Activated CD4-positive, alpha-beta T cell treated with anti-CD3 and anti-CD28 coated beads for 24 hours (primary cell): ENCODE measurements at places on chromosomes 2 and 18.

- no peak for DNase-seq
These were observed 519 bp downstream of the TTL start for GRCh38 chr2:112482309-112483041.

DNA sequence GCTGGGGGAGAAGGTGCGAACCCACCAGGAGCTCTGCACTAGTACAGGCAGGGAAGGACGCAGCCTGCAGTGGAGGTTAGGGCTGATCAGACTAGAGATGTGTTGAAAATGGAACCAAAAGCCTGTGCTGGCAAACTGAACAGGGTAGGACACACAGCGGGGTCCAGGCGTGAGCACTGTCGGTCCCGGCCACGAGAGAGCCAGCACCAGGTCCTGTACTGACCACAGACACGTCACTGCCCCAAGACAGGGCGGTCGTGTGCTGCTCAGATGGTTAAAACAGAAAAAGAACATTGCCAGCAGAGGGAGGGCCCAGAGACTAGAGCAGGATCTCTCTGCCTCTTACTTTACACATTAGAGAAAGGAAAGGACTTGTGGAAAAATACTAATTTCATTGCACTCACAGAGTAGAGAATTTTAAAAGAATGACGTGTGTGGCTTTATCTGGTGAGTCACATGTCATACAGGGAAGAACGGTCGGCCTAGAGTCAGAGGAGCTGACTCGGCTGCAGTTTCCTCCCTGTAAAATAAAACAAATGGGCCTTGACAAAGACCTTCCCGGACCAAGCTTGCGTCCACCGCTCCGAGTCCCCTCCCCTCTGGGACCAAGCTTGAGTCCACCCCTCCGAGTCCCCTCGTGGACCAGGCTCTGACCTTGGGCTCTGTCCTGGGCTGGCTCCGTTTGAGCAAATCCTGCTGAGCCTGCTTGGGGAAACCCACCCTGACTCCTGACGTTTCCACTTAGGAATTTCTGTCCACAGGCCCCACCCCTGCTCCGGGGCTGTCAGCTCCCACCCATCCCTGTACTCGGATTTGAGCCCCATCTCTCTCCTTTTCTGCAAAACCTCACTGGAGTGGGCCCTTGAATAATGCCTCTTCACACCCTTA is 16.7 kb upstream of the ADI1 start:
- DNase-seq, result no peak

GRCh38 chr2:160387558-160388262 is 105.9 kb downstream of the RBMS1 start:
- no peak for DNase-seq

DNA sequence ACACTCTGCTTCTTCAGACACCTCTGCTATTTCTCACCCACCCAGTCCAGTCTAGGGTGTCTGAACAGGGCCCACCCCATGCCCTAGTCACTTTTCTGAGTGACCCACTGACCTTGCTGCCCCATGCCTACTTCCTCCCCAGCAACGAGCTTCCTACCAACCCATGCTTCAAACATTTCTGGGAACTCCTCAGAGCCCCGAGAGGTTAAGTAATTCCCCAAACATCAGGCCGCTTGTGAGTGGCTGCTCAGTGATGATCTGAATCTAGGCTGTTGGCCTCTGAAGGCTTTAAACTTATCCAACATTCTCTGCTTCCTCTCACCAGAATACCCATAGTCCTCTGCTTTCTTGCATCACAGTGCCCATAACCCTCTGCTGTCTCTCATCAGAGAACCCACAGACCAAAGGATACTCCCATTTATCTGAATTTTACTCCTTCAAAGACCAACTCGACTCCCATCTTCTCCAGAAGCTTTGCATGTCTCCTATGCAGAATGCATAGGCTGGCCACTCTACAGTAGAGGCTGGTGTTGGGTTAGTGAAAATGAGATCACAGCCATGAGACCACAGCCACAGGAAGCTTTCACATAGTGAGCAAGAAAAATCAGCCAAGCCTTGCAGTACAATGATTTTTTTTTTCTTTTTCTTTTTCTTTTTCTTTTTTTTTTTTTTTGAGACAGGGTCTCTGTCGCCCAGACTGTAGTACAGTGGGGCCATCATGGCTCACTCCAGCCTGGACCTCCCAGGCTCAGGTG is 309.5 kb upstream of the LYPD1 start:
- no peak for DNase-seq

DNA sequence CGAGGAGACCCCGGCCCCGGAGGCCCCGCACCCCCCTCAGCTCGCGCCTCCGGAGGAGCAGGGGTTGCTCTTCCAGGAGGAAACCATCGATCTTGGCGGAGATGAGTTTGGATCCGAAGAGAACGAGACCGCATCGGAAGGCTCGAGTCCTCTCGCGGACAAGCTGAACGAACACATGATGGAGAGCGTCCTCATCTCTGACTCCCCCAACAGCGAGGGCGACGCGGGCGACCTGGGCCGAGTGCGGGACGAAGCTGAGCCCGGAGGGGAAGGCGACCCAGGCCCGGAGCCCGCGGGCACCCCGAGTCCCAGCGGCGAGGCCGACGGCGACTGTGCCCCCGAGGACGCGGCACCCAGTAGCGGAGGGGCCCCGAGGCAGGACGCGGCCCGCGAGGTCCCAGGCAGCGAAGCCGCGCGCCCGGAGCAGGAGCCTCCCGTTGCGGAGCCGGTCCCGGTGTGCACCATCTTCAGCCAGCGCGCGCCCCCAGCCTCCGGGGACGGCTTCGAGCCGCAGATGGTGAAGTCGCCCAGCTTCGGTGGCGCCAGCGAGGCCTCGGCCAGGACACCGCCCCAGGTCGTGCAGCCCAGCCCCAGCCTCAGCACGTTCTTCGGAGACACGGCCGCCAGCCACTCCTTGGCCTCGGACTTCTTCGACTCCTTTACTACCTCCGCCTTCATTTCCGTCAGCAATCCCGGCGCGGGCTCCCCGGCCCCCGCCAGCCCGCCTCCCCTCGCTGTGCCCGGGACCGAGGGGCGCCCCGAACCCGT is 8.3 kb downstream of the TRAPPC12 start:
- no peak for DNase-seq

DNA sequence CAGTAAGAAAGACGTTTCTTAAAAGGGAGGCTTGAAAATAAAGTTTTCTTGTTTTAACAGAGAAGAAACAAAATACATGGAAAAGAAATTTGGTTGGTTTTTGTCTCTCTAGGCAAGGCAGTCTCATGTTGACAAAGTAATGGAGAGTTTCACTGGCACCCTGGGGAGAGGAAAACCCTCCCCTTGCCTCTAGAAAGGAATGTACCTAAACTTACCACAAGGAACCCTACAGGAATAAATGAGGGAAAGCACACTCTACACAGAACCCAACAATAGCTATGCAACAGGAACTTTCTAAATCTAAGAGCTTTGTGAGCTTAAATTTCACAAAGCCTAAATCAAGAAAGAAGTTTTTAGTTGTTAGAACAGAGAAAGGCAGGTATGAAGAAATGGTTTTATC is 37.0 kb downstream of the FIGN start:
- DNase-seq, result no peak

DNA sequence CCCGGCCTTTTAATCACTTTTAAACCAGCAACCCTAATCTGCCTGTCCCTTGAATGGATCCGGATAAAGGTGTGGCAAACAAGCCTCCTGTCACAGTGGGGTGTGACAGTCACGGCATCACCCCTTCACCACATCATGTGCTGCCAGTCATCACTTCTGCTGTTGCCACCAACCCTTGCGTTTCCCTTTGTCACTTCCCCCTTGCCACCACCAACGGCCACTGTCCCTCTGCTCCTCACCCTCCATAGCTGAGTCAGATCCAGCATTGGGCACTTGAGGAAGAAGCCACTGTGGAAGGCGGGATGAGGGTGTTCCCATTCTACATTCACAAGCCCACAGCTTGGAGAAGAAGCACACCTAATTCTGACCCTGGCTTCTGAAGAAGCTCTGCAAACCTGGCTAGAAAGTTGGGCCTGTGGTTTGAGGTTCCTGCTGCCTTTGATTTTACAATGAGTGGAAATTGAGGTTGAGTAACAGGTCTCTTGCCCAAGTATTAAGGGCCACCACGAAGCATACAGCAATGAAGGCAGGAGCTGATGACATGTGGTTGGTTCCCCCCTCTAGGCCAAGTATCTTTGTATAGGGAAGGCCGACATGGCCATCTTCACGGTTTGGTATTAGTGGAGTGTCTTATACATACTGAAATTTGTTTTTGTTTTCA is 22.9 kb upstream of the DARS1 start:
- DNase-seq, result peak; percentile 11

DNA sequence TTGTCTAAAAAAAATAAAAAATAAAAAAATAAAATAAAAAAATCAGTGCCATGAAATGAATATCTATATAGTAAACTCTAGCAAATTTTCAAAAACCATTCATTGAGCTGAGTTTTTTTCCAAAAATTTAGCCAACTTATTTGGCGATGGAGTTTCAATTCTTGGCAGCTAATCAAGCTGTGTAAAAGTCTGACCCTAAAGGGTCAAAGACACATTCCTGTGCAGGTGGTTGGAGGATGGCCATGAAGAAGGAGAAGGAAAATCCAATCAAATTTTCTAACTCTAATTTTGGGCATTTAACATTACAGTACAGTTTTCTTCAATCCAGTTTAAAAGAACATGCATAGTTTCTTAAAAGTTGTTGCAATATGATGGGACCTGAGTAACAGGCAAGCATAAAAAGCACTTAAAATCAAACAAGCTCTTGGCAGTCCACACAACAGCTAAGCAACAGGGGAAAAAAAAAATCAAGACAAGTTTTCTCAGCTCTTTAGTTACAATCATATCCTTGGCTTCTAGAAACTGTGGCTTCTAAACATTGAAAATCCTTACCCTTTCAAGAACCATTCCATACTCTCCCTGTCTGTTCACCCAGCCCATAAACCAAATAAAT is 54.5 kb downstream of the ACVR1 start:
- DNase-seq, result no peak

DNA sequence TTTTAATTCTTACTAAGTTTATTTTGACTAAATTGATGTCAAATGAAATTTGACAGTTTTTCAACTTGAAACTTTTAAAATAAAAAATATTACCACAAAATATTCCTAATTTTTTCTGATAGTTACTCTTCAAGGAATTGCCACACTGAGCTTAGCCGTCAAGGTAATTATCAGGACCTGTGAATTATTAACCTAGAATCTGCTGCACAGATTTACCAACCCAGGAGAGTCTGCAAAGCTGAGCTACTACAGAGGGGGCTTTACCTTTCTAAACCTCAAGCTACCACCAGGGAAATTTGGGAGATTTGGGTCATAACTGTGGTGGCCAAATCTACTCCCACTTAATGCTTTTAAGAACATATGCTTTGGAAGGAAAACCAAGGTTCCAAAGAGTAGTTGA is 324.6 kb downstream of the CCDC178 start:
- no peak for DNase-seq
